ENCODE measurements at places on chromosomes 2 and 18.

- DNase-seq, result no peak
These were observed 65.9 kb downstream of the KCNF1 start for GRCh38 chr2:10977621-10978020.

DNA sequence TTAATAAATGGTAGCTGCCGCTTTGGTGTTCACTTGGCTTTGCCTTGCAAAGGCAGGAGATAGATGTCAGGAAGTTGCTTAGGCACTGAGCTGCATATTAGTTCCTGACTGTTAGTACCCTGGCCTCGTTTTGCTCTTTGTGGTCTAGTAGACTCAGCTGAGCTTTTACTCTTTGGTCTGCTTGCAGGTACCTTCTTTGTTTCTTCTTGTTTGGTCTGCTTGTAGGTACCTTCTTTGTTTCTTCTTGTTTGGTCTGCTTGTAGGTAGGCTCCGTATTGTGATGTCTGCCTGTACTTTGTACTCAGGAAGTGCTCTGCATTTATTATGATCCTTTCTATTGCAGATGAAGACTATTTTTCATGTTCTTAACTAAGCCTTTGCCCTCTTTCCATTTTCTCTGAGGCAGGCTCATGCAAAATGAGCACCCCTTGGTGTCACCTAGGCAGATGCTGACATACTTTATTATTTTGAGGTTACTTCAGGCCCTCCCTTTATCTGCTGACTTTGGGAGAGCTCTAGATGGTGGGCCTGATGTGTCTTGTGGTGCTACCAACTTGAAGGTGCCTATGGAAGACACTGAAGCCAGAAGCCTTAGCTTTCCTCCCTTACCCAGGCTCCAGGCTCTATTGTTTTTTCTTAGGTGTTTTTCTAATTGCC, 6.0 kb downstream of the RPIA start:
- no peak for DNase-seq

GRCh38 chr2:161042990-161043625, 117.1 kb upstream of the TANK start:
- DNase-seq, result no peak

- no peak for DNase-seq
These were observed 292.2 kb downstream of the NYAP2 start for GRCh38 chr2:225691711-225692110.

- no peak for DNase-seq
These were observed 62.8 kb downstream of the CYB5A start for GRCh38 chr18:74229005-74229404.

GRCh38 chr2:176680916-176681516, 411.8 kb downstream of the MTX2 start:
- no peak for DNase-seq

DNA sequence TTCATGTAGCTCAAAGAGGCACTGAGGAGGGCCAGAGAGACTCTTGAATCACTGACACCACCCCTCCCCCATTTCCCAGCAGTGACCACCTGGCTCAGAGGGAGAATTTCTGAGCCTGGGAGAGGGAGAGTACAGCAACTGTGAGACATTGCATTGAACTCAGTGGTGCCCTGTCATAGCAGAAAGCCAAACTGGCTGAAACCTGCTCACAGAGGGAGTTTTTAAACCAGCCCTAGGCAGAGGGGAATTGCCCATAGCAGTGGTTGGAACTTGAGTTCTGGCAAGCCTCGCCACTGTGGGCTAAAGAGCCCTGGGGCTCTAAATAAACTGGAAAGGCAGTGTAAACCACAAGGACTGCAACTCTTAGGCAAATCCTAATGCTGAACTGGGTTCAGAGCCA, 243.1 kb downstream of the ADCYAP1 start:
- no peak for DNase-seq

DNA sequence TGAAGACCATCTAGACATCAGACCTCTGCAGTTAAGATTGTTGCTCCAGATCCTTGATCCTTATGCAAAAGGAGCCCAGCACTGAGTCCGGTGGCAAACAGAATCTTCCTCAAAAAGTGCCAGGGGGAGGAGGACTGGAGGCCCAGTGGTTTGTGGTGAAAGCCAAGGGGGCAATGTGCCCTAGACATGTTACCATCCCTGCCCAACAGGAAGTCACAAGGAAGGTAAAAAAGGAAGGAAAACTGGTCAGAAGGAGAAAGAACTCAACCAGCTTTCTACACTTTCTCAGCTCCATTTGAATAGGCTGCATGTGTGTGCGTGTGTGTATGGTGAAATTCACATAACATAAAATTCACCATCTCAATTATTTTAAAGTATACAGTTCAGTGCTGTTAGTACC, 25.0 kb upstream of the KDM3A start:
- no peak for DNase-seq

GRCh38 chr2:75030218-75031009, 72.0 kb downstream of the POLE4 start:
- no peak for DNase-seq

DNA sequence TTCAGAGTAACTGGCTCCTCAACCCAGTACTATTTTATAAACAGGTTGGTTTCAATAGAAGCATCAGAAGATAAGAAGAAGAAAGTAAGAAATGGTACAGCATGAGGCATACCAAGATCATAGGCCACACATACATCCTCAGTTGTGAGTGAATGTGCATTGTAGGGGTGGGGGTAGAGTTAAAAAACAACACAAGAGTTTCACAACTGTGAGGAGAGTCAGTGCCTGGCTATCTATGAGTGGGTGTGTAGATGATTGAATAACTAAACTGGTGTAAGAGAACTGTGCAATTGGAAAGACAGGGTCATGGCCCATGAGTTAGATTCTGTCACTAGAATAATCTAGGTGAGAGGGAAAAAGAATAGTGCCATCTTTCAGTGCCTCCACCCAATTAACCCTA, 748.2 kb upstream of the ACVR2A start:
- no peak for DNase-seq

DNA sequence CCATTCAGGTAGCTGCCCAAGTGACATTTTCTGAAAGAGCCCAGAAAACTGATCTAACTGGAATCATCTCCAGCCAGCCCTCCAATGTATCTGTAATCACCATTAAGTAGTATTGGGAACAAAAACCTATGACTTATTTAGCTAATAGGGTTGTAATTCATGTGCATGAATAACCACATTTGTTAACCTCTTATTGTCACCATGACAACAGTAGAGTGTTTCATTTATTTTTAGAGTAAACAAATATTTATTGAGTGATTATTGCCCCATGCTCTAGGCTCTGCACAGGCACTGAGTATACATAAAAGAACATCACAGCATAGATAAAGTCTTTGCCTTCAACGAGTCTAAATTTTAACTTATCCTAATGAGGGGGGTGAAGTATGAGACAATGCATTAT, 265.4 kb upstream of the UBE2E3 start:
- DNase-seq, result peak; percentile 22
